ENCODE measurements at places on chromosomes 1 and 21. TPM values are rescaled to one million over a fixed set of nuclear protein-coding genes. Genes with fewer than 3 reads are reported as not detected.

DNA sequence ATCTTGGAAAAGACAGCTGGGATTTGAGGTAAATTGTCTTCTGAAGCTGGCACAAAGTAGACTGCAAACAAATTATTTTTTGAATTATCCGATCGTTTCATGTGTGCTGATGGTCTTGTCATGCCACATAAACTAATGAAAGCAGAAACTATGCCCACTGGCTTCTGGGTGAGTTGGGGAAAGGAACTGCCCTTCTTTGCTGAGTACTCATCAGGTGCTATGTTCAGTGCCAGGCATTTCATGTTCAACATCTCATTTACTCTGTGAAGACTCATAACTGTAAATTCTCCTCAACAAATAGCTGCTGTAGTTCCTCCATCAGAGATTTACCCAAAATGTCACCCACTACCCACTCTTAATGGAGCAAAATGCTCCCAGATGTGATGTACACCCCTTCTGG, 1.2 kb downstream of the TRIT1 start:
- no peaks in the 10 kb centered on the region for H3K4me1 ChIP-seq
- H3K27ac ChIP-seq = no peak overlapping the region
- peak overlapping the region; percentile 97 for H3K4me3 ChIP-seq
- DNase-seq = no peak
- H3K36me3 ChIP-seq = no peaks in the 10 kb centered on the region

DNA sequence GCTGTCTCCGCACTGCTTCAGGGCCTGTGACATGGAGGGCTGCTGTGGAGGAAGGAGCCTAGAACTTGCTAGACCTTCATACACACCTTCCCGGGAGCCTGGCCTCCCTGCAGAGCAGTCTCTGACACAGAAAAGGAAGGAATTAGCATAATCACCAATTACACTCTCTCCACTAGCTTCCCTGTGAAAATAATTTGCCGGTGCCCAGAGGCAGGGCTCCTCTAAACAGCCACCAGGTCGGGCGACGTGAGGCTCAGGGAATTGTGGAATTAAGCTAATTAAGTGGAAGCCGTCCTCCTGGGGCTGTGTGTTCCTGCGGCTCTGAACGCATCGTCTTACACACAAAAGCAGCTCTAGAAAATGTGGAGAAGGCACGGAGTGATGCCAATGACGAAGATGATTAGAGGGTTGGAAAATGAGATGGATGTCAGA, 82.6 kb downstream of the NENF start:
- H3K4me1 ChIP-seq = peaks cover 4% of the 10 kb centered on the region
- no peaks in the 10 kb centered on the region for H3K36me3 ChIP-seq
- peak overlapping the region; percentile 45 for H3K4me3 ChIP-seq
- peaks cover 33% of the 10 kb centered on the region for H3K27me3 ChIP-seq

- H3K4me3 ChIP-seq = no peak overlapping the region
- H3K27me3 ChIP-seq = no peaks in the 10 kb centered on the region
- no peaks in the 10 kb centered on the region for H3K36me3 ChIP-seq
These were observed 47.0 kb downstream of the CDCP2 start for GRCh38 chr1:54105736-54106269.

- peaks cover 10% of the 10 kb centered on the region for H3K4me1 ChIP-seq
- DNase-seq = no peak
- no peaks in the 10 kb centered on the region for H3K27me3 ChIP-seq
- no peak overlapping the region for H3K27ac ChIP-seq
- H3K4me3 ChIP-seq = no peak overlapping the region
These were observed 87.9 kb downstream of the PTPRU start for GRCh38 chr1:29324202-29324601.

Gene CHIA
- not detected for total RNA-seq

Gene CZIB
- 46.8 TPM for total RNA-seq

Gene PLA2G2D
- total RNA-seq = not detected

Gene CCDC190
- not detected for total RNA-seq

Data from H1 (cell line).